Activated CD8-positive, alpha-beta memory T cell treated with anti-CD3 and anti-CD28 coated beads for 1 hour (primary cell): ENCODE measurements at places on chromosomes 16 and 17.

GRCh38 chr16:11050944-11051343, 106.6 kb downstream of the CLEC16A start:
- no peak for DNase-seq

DNA sequence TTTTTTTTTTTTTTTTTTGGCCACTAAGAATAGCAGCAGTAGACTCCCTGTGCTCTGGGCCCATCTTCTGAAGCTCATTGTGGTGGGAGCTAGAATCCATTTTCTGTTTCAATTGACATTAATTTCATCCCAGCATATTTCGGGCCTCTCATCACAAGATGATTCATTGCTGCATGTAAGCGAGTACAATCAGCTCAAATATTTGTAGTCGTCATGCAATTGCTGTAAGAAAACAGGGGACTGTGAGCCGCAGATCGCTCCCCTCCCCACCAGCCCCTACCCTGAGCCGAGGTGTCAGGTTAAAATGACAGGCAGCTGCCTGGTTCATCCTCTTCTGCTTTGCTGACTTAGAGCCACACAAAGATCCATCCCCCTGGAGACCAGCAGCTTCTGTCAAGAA, 358.8 kb upstream of the CDH5 start:
- DNase-seq: no peak

DNA sequence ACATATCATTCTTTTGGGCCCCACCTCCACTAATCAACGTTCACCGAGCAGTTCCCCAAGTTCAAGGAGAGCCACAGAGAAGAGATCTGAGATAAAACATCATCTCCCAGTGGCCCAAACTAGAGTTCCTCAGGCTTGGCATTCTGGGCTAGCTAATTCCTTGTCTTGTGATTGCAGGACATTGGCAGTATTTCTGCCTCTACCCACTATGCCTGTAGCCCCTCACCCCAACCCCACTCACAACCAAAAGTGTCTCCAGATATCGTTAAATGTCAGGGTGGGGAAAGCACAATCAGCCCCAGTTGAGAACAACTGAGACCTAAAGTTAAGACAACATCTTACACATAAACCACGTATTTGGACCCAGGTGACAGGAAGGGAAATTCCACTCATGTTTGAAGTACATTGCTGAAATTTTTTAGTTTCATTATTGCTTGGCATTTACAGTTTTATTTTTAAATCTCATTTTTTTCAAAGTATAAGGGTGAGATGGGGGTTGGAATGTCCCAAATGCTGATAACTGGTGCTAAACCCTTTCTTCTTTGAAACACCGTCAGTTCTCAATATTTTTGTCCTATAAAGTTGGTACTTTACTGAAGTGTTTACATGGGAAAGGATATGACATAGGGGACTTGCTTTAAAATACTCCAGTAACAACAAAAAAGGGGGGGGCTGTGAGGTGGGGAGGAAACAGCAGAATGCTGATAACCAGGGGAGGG, 13.6 kb downstream of the ZC3H7A start:
- DNase-seq: no peak

- no peak for DNase-seq
Observed at GRCh38 chr17:59375857-59376256, 44.4 kb downstream of the YPEL2 start.

GRCh38 chr16:4847774-4848587, 700 bp downstream of the UBN1 start:
- DNase-seq: peak; percentile 14

DNA sequence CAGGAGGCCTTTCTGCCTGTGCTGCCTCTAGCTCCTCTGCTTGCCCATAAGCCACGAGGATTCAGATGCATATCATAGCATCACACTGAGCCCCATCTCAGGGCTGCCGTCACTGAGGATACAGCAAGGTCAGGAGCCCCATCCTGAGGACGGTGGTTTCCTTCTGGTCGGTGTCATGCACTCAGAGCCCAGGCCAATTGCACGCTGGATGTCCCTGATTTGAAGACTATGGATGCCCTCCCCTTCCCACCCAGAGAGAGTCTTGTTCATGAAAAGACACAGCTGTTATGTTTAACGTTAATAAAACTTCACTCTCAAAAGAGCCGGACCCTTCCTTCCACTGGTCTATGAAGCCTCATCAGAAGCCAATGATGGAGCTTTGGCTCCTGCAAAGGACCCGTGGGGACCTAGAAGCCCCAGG, 19.9 kb downstream of the COTL1 start:
- DNase-seq: no peak

DNA sequence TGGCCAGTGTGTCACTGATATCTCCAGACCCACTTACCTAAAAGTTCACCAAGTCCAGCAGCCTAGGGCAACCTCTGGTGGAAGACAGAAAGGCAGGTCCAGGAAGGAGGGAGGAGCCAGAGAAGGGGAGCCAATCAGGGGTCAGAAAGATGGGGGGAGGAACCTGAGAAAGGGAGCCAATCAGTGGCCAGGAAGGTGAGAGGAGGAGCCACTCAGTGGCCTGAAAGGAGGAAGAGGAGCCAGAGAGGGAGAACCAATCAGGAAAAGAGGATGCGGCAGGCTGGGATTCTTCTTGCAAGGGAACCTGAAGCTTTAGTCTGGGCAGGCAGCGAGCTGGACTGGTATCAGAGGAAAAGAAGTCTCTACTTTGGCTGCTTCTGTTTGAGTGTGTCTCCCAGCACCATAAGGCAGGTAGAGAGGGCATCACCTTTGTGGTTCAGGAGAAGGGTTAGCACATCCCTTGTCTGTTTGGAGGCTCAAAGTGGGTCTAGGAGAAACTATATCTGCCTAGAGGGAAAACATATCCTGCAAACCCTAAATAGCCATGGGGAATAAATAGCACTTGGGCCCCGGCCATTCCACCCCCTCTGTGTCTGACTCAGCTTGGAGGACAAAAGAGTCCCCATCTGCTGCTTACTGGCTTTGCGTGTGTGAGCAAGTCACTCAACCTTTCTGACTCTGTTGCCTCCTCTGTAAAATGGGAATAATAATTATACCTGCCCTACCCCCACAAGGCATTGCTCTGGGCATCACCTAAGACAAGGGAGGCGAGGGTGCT, 43.4 kb upstream of the CRHR1 start:
- no peak for DNase-seq

DNA sequence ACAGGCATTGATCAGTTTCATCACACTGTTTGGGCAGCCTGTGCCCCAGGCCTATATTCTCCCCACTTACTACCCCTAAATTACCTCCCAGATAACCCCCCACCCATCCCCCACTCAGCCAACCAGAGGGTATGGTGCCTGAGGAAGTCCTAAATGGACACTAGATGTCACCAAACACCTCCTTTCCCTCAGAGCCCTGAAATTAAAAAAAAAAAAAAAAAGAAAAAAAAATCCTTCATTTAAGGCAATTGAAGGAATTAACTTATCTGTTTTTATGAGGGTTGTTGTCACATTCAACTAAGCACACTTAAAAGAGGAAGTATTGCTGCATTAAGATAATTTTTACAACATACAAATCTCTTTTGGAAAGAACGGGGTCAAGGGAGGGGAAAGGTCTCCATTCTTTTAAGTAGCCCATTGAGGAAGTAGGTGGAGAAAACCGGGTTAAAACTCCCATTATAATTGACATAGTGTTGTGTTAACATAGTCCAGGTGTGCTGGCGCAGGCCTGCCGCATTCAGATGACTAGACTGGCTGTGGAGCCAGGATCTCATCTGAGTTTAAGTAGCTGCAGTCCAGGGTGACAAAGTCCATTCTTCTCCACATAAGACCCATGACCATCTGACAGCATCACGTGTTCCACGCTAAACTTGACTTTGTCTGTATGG, 46.3 kb downstream of the SNX11 start:
- DNase-seq: no peak

GRCh38 chr16:85556456-85557082, 56.6 kb upstream of the GSE1 start:
- DNase-seq: no peak

DNA sequence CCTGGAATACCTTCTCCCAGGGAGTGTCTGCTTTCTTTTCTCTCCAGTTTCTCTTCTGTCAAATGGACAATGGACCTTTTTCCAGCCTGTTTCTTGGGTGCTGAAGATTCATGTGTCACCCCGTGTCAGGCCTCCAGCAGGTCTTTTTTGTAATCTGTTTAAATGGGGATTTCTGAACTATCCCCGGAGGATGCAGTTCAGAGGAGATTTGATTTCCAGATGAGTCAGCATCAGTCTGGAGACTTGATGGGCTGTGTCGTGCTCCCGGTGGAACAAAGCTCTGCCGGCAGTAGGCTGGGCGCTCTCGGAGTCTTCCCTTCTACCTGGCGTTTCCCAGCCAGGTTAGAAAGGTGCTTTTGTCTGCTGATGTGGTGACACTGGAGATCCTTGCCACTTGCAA, 440.6 kb downstream of the HS3ST3B1 start:
- DNase-seq: no peak

- DNase-seq: no peak
Observed at GRCh38 chr17:12765548-12765947, 23.8 kb upstream of the ARHGAP44 start.

GRCh38 chr16:15976929-15977637, 27.7 kb downstream of the ABCC1 start:
- no peak for DNase-seq

GRCh38 chr16:29656688-29657523, 6.1 kb upstream of the SPN start:
- no peak for DNase-seq

GRCh38 chr17:19978805-19979211, 1.2 kb upstream of the AKAP10 start:
- DNase-seq: no peak

DNA sequence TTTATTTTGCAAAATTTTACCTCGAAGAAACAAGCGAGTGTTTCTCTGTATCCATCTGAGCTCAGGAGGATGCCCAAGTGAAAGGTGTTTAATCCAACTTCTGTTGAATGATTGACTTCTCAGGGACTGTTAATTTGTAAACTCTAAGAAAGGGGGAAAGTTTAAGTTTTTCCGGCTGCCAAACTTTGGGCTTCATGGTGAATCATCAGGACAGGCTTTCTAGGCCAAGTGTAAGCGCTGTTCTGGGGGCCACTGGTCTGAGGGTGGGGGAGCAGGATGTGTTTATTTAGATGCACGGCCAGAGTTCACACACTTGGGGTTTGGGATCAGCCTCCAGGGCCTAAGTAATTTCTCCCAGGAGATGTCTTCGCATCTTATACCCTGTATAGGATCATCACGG, 110.4 kb downstream of the PITPNC1 start:
- no peak for DNase-seq

GRCh38 chr17:4858068-4858881, 25.1 kb downstream of the MINK1 start:
- DNase-seq: no peak

DNA sequence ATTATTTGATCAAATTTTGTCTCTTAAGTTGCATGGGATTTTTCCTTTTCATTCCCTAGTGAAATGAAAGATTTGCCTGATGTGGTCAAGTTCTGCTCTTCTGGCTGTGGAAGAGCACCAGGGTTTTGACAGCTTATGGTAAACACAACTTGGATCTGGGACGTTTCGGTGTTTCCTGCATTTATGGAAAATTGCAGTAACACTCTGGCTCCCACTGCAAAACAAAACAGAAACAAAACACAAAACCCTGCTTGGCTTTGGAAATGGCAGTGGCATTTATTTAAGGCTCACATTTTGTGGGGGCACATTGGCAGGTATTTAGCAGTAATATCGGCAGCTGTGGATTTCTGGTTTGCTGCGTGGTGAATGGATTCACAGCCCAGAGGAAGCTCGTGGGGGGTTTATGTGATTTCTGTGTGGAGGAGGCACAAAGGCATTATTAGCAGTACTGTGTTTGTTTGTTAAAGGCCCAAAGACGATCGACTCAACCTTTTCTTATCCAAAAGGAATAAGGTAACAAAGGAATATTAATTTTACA, 377.8 kb downstream of the SNX29 start:
- no peak for DNase-seq

GRCh38 chr17:77872199-77872598, 86.3 kb upstream of the TNRC6C start:
- no peak for DNase-seq

DNA sequence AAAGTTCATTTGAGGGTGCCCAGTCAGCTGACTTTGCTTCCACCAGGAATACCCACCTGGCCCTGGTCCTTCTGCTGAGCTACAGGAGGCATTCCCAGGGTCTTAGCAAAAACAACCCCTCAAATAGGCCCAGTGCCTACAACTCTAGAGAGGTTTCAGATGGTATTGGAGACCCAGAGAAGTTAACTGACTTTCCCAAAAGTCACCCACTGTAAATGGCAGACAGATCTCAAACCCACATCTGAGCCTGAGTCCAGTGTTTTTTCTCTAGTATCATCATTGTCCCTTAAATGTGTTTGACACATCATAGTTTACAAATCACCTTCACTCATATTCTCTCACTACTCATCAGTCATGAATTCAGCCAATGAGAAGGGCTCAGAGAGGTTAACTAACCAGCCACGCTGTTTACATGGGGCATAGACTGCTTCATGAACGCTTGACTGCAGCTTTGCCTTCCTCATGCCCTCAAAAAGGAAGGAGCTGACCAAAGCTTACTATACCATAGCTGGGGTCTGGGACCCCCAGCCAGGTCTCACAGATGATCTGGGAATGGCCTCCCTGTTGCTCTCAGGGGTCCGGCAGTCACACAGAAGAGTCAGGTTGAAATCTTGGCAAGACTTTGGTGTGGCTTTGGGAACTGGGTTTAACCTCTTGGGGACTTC, 3.7 kb downstream of the PHOSPHO1 start:
- no peak for DNase-seq

DNA sequence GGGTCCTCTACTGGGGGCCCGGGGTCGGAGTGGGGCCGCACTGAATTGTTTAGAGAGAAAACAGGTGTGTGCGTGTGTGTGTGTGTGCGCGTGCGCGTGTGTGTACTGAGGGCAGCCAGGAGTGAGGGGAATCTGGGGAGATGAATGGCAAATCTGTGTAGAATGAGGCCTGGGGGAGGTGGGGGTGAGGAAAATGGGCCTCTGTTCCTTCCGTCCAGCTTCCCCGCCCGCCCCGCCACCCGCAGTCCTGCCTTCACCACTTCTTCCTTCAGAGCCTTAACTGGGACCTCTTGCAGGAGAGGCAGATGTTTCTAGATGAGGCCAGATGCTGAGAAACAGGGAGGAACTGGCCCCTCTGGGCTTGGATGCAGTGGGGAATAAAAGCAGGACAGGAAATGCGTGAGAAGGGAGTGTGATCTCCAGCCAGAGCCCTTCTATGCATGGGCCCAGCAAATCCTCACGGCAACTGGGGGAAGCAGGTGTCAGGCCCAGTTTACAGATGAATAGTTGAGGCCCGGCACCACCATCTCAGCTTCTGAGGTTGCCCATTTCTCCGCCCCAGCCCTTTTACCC, 29.7 kb upstream of the NGFR start:
- no peak for DNase-seq
